ENCODE measurements at places on chromosomes 1 and 21.

DNA sequence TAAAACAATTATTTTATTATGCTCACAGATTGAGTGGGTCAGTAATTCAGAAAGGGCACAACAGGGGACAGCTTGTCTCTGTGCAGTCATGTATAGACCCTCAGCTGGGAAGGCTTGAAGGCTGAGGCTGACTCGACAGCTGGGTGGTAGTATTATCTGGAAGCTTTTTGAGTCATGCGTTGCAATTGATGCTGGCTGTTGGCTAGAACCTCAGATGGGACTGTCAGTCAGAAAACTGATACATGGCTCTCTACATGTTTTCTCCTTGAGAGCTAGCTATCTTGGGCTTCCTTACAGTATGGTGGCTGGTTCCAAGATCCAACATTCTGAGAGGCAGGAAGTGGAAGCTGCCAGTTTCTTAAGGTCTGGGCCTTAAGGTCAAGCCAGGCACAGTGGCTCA lies 61.5 kb upstream of the SELENON start:
- no peak for DNase-seq

- no peak for DNase-seq
Observed at GRCh38 chr1:24294716-24295371, 24.3 kb upstream of the GRHL3 start.

GRCh38 chr1:223665592-223666312 lies at the start of gene CAPN8:
TSS of gene CAPN8 (minus strand) at chr1:223665701. CDS start at chr1:223665646, 55 bp downstream.
- DNase-seq = no peak

DNA sequence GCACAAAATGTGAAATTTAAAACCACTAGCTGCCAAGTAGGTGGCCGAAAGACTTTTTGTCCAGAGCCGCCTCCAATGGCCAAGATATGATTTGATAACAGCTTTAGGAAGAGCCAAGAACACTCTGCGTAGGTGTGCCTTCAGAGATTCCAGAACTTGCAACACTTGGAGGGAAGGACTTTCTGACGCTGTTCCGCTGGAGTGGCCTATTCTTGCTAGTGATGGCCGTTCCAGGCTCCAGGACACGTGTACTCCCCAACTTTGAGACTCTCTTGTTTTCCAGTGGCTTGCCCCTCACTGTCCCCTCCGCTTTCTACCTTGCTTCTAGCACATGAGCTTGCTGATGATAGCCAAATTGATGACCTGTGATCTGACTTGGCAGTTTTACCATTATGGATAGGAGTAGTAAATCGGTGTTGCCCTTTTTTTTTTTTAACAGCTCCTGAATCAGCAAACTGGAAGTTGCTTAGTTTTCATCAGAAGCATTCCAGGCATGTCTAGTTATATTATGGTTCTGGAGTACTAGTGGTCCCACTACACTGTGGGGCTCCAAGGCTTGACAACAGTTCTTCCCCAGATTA lies 1.0 kb downstream of the PRDX6 start:
- DNase-seq = no peak

GRCh38 chr1:205954819-205955404 lies 11.7 kb upstream of the SLC26A9 start:
- no peak for DNase-seq

- DNase-seq = no peak
Observed at GRCh38 chr1:228472655-228473054, 14.5 kb upstream of the RNF187 start.

DNA sequence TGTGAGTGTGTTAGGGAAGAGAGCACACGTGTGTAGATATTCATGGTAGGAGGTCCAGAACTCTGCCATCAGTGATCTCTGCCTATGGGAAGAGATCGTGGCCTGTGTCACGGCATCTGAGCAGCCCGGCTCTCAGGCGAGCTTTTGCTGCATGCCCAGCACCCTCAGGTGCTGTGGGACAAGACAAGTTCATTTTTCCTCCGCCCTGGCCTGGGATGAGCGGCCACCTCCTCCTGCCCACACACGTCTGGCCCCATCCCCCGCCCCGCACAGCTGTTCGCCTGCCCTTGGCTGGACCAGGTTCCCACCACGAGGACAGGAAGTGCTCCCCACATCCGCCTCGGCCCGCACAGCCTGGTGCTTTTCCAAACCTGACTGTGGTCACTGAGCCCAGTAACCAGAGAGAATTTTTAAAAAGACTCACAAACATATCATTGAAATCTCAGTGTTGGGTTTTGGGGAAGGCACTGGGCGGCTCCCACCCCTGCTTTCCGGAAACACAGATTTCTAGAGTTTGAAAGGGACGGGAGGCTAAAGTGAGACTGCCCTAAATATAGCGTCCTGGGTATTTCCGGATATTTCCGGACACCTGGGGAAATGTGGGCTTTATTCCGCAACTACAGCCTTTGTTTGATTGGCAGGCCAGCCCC lies 18.0 kb downstream of the BMP8A start:
- DNase-seq = no peak

DNA sequence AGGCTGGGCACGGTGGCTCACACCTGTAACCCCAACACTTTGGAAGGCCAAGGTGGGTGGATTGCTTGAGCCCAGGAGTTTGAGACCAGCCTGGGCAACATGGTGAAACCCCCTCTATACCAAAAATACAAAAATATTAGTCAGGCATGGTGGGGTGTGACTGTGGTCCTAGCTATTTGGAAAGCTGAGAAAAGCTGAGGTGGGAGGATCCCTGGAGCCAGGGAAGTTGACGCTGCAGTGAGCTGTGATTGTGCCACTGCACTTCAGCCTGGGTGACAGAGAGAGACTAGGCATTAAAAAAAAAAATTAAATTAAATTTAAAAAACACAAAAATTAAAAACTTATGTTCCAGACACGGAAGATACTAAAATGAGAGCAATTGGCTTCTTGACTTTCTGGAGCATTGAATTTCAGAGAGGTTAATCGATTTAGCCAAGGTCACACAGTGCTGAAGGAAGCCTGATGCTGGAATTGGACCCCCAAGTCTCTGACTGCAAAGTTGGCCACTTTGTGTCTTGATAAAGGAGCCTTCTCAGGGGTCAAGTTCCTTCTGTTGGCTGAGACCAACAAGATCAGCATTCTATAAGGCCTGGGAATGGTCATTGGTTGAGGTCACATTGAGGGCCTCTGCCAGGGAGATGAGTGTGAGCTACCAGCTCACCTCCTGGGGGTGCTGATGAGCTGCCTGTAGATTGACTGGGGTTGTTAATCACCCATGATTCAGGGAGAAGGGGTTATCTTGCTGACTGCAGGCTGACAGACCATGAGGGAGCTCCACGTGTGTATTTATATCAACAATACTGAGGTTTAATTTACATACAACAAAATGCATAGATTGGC lies 54.3 kb downstream of the RPS6KA1 start:
- peak; percentile 18 for DNase-seq

DNA sequence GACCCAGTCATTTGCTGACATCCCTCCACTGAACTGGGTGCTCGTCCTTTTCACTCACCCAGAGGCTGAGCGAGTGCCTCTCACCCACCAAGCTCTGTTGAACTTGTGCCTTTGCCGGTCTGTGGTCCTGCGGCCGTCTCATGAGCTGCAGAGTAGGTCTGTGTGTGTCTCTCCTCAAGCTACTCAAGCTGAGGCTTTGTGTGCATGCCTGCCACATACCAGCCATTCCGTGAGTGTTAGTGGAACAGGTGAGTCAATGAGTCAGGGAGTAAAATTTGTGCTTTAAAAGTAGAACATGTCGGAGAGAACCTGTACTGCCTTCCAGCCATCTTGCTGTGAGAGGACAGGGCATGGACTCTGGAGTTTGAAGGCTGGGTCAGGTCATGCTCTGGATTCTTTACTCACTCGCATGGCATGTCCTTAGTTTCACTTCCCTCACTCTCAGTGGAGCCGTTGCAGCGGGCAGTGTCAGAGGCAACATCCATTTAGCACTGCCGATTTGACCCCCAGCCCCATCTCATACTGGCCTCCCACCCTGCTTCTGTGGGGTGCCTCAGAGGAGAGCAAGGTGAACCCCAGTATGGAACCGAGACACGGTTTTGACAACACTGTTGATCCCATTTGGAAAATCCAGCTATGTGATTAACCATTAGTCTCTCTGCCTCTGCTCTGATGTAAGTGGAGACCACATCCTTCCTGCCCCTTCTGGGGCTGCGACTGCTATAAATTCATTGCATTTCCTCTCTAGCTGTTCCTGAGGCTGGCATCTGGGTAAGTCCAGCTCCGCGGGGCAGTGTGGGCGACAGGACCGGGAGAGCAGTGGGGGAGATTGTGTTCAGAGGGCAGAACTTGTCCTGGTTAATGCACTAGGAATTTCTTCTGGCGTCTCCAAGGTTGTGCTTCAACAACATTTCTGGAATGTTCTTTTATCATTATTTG lies at the start of gene NLRP3:
NLRP3 (plus strand) TSS at position 751 of the 939 bp plus-strand sequence. CDS start 2,628 bp downstream, outside the sequence.
- DNase-seq = no peak

DNA sequence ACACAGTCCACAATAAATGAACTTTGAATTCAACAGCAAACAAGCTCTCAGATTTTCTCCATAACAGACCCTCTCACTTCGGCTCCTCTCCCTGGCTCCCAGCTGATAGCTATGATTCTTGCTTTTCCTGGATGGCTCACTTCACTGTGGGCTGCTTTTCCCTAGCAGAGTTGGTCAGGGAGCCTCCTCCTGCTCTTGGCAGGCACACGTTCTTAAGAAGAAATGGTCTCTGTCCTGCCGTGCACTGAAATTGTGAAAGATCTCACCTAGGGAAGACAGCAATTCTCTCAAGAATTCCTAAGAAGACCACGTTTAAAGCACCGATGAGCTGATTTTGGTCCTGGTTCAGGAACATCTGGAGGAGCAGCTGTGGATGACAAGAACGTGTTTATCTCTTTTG lies 148.5 kb upstream of the KCNK2 start:
- DNase-seq = no peak

DNA sequence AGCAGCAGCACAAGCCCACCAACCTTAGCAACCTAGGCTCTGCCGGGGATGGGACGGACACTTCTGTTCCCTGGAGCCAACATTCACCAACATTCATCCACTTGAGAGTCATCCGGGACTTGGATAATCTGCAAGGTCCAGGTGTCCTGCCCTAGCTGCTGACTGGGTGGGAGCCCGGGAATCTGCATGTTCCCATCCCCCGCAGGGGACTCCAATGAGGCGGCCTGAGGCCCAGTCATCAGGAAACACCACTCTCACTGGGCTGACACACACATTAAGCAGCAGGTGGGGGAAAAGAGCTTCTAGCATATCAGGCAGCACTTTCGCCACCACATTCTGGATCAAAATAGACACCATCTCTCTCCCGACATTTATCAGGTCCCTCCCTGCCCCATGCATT lies 38.4 kb upstream of the CCSAP start:
- DNase-seq = no peak

DNA sequence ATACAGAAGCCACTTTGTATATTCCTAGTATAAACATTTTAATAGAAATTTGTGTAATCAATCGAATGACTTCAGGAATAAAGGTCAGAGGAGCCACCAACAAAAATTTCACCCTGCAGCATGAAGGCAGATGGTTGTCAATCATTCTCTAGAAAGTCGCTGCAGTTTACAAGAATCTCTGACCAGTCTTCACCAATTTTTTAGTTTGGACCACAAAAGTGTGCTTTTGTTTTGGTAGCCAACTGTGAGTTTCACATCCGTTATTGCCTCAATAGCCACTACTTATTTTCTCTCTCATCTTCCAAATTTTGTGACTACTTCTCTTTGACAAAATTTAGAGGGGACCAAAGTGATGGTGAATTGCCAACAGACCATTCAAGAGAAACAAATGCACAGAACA lies 1155.6 kb downstream of the AMY1C start:
- DNase-seq = no peak

- no peak for DNase-seq
Observed at GRCh38 chr1:26530410-26530894, 891 bp downstream of the RPS6KA1 start.

- no peak for DNase-seq
Observed at GRCh38 chr1:222081859-222082258, 340.0 kb upstream of the DUSP10 start.

GRCh38 chr1:203072911-203073310 lies 12.9 kb downstream of the MYOG start:
- DNase-seq = no peak

DNA sequence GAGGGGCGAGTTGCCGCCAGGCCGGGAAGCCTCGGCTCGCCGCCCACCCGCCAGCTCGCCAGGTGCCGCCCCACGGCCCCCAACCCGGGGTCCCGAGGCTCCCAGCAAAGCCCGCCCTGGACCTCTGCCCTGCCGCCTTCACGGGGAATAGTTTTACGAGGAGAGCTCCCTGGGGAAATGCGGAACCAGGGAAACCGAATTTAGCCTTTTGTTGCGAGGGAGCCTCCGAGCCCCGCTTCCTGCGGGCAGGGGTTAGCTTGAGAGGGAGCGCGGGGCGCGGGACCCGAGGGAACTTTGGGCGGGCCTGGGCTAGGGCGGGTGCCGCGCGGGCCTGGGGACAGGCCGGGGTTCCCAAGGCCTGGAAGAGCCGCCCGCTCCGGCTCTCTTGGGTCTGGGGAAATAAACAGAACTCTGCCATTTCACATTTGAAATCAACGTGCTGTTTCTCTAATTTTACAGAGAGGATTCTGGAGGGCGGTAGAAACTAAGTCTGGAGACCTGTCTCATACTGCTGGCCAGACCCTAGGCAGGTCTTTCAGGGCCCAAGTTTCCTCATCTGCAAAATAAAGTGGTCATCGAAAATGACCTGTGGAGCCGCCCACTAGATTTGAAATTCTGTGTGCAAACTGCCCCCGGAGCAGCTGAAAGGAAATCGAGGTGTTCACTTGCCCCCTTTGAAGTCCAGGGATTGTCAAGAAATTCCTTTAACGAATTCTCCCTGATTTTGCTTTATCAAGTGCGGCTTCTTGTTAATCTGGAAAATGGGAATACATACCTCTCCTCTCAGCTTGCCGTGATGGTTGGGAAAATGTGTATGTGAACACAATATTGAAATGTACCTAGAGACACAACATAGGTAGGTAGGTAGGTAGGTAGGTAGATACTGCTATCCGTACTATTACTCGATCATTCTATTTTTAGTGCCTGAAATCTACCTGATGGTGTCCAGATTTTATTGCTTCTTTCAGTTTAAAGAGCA lies 749 bp upstream of the GLUL start:
- DNase-seq = peak; percentile 21

- no peak for DNase-seq
Observed at GRCh38 chr1:203675596-203676347, 49.1 kb downstream of the ATP2B4 start.

DNA sequence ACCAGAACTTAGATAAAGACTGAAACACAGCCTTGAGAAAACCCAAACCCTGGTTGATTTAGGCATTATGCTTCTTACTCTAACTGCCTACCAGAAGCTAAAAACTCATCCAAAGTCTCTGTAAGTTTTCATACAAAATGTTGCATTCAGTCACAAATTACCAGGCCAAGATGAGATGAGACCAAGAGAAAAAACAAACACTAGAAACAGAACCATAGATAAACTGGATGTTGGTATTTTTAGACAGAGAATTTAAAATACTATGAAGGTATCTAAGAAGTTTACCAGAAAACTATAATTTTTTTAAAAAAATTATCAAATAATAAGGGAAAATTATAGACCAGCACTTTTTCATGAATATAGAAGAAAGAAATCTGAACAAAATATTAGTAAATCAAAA lies 180.5 kb downstream of the VPS13D start:
- DNase-seq = no peak

DNA sequence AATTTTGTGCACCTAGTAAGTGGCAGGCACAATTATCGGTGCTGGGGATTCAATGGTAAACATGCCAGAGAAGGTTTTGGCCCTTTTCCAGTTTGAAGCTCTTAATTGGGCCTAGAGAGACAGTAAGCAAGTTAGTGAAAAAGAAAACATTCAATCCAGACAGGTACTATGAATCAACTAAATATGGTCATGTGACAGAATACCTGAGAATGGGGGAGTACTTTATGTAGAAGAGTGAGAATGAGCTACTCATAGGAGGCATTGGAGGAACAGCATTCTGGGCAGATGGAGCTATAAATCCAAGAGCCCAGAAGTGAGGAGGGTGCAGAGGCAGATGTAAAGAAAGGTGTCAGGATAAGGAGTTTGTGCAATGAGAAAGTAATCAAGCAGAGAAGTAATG lies 1017.9 kb downstream of the ADGRL2 start:
- no peak for DNase-seq
